ENCODE measurements at places on chromosomes 4 and X.

DNA sequence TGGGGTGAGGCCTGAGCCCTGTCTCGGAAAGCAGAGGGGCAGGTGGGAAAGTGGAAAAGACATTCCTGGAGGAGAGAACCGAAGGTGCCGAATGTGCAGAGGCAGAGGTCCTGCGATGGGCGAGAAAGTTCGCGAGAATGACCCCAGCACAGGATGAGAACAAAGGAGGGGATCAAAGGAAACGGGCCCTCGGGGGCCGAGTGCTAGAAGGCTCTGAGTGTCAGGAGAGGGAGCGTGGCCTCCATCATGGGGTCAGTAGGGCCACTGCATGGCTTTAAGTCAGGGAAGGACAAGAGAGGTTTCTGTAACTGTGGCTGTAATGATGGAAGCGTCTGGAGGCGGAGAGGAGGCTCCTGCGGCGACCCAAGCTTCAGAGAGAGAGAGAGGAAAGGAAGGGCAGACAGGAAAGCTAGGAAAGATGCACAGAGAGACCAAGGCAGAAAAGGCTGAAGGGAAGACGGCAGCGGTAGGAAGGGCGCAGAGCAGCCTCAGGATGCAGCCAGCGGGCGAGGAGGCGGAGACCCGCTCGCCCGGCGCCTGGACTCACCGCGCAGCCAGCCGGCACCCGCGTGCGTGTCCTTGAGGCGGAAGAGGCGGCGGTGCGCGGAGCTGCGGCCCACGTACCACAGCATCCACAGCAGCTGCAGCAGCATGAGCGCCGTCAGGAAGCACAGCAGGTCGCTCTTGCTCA lies 669 bp downstream of the OTOP1 start:
- DNase-seq: no peak

DNA sequence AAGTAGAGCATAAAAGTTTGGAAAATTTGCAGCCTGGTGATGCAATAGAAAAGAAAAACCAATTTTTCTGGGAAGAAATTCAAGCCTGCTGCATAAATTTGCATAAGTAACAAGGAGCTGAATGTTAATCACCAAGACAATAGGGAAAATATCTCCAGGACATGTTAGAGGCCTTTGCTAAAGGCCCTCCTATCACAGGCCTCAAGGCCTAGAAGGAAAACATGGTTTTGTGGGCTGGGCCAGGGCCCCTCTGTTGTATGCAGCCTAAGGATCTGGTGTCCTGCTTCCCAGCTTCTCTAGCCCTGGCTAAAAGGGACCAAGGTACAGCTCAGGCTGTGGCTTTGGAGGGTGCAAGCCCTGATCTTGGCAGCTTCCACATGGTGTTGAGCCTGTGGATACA lies 6.2 kb upstream of the RTL3 start:
- DNase-seq: no peak

GRCh38 chrX:97850911-97851310 lies 967.2 kb downstream of the RPA4 start:
- DNase-seq: no peak

GRCh38 chrX:44733931-44734330 lies 109.9 kb upstream of the DUSP21 start:
- DNase-seq: no peak

DNA sequence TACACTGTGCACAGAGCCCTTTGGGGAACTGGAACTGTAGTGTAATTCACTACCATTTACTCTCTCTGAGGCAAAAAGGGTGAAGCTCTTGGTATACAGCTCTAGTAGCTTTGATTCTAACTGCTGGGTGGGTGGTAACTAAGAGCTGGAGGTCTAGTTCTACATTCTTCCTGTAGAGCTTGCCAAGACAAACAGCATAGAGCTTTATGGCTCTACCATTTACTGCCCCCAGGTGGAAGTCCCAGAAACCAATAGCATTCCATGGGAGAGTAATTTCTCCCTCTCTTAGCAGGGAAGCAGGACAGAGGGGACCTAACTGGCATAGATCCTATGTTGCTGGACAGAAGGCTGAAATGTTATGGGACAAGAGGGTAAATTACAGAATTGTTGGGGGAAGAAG lies 26.7 kb downstream of the HDAC8 start:
- no peak for DNase-seq

- no peak for DNase-seq
Observed at GRCh38 chr4:144645102-144645630, 790 bp upstream of the HHIP start.

GRCh38 chr4:155473420-155474095 lies 96.8 kb upstream of the MAP9 start:
- DNase-seq: no peak

GRCh38 chrX:139739138-139739537 lies 31.2 kb upstream of the MCF2 start:
- DNase-seq: no peak

DNA sequence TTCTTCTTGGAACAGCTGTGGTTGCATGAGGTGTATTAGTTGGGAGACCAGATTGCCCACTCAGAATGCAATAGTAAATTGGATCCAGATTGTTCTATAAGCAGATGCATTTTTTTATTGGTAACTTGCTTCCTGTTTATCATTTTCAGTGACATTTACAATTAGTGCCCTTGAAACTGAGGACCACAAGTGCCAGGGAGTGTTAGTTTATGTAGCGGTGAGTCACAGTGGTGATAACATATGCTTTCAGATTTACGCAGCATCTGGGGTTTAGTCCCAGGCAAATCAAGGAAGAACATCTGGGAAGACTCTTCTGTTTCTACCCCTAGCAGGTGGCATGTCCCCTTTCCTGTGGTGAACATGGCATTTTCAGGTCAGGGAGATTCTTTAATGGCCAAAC lies 24.1 kb downstream of the FRMPD4 start:
- no peak for DNase-seq

GRCh38 chr4:14719053-14719452 lies 283.2 kb upstream of the CPEB2 start:
- no peak for DNase-seq

- DNase-seq: peak; percentile 54
Observed at GRCh38 chr4:32775049-32775448, 2054.9 kb downstream of the PCDH7 start.

GRCh38 chr4:107755841-107756356 lies 35.9 kb upstream of the PAPSS1 start:
- DNase-seq: no peak

- DNase-seq: no peak
Observed at GRCh38 chr4:60259781-60260180, 940.3 kb upstream of the ADGRL3 start.

- no peak for DNase-seq
Observed at GRCh38 chr4:113094802-113095201, 45.3 kb downstream of the ANK2 start.

GRCh38 chrX:3262901-3263300 lies 83.6 kb downstream of the MXRA5 start:
- DNase-seq: no peak

- no peak for DNase-seq
Observed at GRCh38 chrX:32896088-32896487, 315.3 kb downstream of the DMD start.

DNA sequence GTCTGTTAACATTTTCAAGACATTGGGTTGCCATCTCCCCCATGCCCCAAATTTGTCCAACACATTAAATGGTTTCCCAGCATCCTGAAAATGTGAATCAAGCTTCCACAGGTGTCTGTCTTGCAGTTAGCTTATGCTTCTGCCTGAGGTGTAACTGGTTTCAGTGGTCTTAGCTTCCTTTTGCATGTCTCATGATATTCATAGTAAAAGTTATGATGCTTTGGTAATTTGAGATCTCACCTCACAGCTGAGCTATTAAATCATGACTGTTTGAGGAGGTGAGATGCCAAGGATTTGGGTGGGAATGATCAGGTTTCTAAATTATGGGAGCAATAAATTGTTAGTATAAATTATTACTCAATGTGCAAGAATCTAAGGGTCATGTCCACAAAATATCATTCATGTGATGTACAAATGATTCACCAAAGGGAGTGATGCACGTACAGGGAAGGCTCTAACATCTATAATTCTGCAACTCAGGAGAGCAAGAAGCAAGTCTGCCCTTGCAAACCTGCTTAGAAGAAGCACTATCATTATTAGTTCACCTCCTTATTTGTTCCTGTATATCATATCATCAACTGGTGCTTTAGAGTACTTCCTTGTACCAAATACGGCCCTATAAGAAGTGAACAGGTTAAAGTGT lies 17.1 kb upstream of the RAI2 start:
- no peak for DNase-seq

DNA sequence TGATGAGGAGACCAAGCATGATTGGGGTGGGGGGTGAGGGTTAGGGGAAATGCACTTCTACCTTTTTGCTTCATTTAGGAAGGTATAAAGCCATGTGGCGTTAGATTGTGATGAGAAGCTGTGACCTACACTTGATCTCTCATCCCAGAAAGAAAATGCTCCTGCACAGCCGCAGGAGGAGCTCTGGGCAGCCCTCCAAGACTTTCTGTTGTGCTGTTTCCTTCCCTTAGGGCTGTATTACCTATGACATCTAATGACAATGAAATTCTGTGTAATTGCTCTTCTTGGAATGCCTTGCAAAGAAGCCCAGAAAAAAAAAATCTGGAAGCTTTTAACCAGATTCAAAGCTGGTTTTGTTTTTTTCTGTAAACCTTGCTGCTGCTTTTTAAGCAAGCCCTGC lies 13.4 kb downstream of the PRPS2 start:
- DNase-seq: no peak

GRCh38 chr4:78205591-78205990 lies 148.5 kb downstream of the FRAS1 start:
- no peak for DNase-seq

- DNase-seq: no peak
Observed at GRCh38 chr4:25926462-25926861, 12.4 kb downstream of the SMIM20 start.

DNA sequence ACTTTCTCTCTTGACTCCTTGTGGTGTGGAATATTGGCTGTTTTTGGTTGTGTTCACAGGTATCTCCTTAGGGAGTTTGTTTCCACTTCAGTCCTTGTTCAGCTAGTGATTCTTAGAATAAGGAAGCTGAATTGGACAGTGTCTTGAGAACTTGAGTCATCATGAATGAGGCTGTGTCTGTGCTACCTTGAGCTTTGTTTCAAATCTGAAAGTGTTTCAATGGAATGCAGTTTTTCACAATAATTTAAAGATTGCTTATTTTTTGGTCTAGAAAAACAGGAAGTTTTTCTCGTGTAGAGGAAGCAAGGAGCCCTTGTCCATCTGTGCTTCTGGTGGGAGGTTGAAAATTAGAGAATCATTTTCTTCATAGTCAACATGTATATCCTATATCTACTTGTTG lies 76.5 kb downstream of the ZNF518B start:
- DNase-seq: no peak

GRCh38 chr4:10295301-10295700 lies 161.9 kb downstream of the ZNF518B start:
- no peak for DNase-seq

DNA sequence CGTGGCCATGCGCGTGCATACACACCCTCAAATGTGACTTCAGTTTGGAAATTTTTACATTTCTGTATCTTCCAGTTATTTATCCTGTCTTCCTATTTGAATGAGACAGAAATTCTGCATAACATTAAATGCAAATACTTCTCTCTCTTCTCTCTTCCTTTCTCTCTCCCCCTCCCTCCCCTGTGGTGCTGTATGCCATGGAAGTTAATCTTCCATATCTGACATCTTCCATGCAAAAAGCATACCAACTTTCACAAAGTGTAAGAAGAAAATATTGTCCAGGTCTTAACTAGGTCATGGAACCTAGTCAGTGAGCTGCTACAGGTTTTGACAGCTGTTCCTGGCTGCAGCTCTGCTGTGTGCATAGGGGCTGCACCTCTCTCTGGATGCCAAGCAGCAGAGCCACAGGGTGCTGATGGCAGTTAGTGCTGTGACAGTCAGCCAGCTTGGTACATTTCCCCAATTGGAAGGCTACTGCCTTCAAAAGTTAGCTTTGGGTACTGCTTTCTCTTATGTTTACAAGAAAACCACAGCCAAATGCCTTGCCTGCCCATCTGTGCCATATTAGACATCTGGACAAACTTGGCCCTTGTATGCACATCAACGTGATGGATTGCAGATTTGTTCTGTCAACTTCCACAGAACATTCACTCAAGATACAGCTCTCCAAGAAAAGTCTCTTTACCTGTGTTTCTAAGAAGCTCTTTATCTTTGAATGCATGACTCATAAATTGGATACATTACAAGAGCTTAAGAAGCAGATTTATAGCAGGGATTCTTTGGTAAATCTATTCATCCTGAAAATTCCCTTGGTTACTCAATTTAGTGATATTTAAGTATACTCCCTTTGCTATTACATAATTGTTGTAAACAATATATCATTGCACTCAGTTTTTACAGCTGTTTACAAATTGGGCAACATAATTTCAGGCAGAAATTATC lies 623.8 kb downstream of the EPHA5 start:
- DNase-seq: no peak

DNA sequence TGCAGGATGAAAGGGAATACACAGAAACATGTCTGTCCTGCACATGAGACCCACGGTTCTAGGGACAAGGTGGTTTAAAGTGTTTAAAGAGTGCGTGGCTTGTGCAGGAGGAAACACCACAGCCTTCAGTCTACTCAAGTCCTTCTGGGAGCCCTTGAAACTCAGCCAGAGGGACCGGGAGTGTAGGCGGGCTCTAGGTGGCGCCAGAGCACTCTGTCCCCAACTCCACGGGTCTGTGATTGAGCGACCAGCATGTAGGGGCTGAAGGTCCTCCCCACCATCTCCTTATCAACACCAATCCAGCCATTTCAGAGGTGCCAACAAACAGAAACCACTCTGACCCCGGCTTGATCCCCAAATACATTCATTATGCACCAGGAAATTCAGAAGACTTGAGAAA lies 82.0 kb upstream of the CLDN34 start:
- DNase-seq: no peak

- no peak for DNase-seq
Observed at GRCh38 chr4:40445671-40446070, 110.5 kb downstream of the CHRNA9 start.

DNA sequence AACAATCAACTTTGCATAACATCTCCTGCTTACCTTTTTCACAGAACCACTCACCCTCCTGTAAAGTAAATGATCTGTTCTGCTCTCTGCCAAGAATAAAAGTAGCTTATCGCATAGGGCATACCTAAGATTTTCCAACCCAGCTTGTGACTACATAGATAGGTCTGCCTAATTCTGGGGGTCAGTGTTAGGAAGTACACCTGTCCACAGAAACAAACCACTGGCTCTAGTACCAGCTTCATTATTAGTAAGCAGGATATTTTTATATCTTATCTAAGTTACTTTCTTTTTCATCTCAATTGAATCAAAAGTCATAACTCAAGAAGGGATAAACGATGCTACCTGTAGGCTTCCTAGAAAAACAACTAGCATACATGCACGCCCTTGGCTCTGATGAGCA lies 23.8 kb downstream of the CXCL1 start:
- no peak for DNase-seq

DNA sequence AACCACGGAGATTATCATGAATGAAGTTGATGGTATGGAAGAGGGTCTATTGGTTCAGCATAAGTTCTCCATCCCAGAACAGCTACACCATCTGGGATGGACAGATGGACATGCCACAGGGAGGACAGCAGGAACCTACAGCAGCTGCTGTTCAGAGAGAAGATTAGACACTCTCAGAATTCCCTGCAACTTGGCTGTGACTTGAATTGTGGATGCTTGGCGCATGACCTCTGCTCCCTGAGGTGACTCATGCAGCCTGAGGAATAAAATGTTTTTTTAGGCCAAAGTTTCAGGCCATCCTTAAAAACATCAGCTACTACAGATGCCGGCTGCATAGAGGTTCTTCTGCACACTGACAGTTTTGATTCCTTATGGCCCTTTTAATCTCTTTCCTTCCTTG lies 97.3 kb downstream of the RS1 start:
- DNase-seq: no peak

Measured in iPS DF 19.7 (cell line).